ENCODE measurements at places on chromosomes 6 and 20. TPM values are rescaled to one million over a fixed set of nuclear protein-coding genes. Genes with fewer than 3 reads are reported as not detected.
A peak's percentile ranks its signal among the peaks of the same experiment; 100 is the strongest.

GRCh38 chr6:158909938-158910337, 90.1 kb downstream of the RSPH3 start:
- DNase-seq: no peak

DNA sequence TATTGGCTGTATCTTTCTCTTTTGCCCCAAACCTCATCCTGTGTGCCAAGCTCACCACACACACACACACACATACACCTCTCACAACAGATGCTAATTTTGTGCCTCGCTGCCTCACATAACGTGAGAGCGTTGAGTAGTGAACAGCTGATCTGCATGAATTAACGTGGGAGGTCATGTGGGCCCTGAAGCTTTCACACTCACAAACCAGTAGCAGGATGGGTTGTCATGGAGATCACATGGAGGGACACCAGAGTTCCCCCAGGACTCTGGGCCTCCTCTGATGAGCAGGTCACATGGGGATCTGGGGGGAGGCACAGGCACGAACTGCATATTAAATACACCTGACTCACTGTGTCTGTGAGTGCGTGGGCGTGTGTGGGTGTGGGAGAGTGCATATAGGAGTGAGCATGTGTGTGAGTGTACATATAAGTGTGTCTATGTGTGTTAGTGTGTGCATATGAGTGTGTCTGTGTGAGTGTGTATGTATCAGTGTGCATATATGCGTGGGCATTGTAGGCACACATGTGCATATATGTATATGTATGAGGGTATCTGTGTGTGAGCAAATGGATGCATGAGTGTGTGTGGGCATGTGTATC, 62.7 kb upstream of the SULF2 start:
- peak; percentile 28 for DNase-seq

The PRDM1 gene
- 2.7 TPM for total RNA-seq

The SYNE1 gene
- 67.9 TPM for total RNA-seq

The ULBP1 gene
- total RNA-seq: 6.0 TPM
